ENCODE measurements at places on chromosomes 12 and 14.

DNA sequence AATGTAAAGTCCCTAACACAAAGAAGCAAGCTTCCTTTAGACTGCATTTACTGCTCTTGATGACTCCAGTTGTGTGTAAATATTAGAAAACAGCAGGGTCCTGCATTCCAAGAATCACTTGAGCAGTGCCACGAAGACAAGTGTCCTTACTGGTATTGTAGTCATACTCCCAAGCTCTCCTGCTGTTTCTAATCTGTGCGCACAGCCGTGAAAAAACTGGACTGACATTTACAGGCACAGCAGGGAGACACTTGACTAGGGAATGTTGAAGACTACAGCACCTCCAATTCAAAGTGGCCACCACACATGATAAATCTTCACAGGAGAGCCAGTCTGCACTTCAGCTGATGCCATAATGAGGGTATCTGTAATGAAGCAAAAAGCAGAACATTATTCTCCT, 91.4 kb downstream of the VRK1 start:
- DNase-seq = no peak

- no peak for DNase-seq
These were observed 571.5 kb upstream of the FBXO33 start for GRCh38 chr14:40003773-40004172.

GRCh38 chr12:25566202-25566949, 13.3 kb upstream of the LMNTD1 start:
- DNase-seq = no peak

GRCh38 chr12:105706973-105707334, 376.5 kb downstream of the C12orf75 start:
- no peak for DNase-seq

DNA sequence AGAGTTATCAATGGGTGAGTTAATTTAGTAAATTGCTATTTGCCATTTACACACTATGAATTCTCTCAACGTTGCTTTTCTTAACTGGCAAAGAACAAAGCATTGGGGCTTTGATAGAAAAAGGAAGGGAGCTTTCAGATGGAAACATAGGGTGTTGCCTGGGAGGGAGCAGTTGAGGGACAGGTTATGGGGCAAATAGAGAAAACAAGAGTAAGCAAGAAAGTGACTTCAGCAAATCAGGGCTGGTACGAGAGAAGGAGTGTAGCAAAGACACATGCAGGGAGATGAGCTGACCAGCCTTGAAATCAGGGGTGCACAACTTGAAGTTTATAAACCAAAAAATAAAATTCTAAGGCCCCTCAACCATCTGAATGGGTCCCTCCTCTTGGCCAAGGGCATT, 15.7 kb downstream of the ESR2 start:
- DNase-seq = no peak

- DNase-seq = no peak
These were observed 389.1 kb downstream of the GRIN2B start for GRCh38 chr12:13592063-13592942.

- no peak for DNase-seq
These were observed 279.6 kb upstream of the TMEM132C start for GRCh38 chr12:127987199-127987901.

GRCh38 chr12:90085494-90086274, 377.0 kb upstream of the ATP2B1 start:
- DNase-seq = no peak

- DNase-seq = no peak
These were observed 34.9 kb downstream of the RERGL start for GRCh38 chr12:18054925-18055619.

- no peak for DNase-seq
These were observed 32.1 kb upstream of the C2CD5 start for GRCh38 chr12:22576473-22576872.
